Lower lobe of right lung (tissue), 2 donors: ENCODE measurements at places on chromosomes 1 and 21.

DNA sequence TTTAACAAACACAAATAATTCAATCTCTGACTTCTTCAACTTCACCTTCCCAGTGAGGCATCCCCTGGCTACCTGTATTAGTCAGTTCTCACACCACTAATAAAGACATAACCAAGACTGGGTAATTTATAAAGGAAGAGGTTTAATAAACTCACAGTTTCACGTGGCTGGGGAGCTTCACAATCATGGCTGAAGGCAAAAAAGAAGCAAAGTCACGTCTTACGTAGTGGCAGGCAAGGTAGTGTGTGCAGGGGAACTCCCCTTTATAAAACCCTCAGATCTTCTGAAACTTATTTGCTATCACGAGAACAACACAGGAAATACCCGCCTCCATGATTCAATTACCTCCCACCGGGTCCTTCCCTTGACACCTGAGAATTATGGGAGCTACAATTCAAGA is 478.5 kb downstream of the ADGRL2 start:
- no peaks in the 10 kb centered on the region for H3K36me3 ChIP-seq
- H3K27me3 ChIP-seq = no peaks in the 10 kb centered on the region
- H3K4me1 ChIP-seq = no peaks in the 10 kb centered on the region
- no peak overlapping the region for H3K27ac ChIP-seq
- no peak overlapping the region for H3K4me3 ChIP-seq

GRCh38 chr1:22339237-22339636 is 112.4 kb upstream of the ZBTB40 start:
- H3K27ac ChIP-seq = no peak overlapping the region
- H3K36me3 ChIP-seq = no peaks in the 10 kb centered on the region
- peaks cover 6% of the 10 kb centered on the region for H3K4me1 ChIP-seq
- no peak overlapping the region for H3K4me3 ChIP-seq
- H3K27me3 ChIP-seq = peaks cover 39% of the 10 kb centered on the region
- DNase-seq = no peak

- H3K27ac ChIP-seq = no peak overlapping the region
- no peaks in the 10 kb centered on the region for H3K36me3 ChIP-seq
- H3K4me3 ChIP-seq = no peak overlapping the region
These were observed 57.7 kb downstream of the SPATA6 start for GRCh38 chr1:48414264-48414663.

- no peaks in the 10 kb centered on the region for H3K36me3 ChIP-seq
- H3K4me3 ChIP-seq = no peak overlapping the region
- no peak overlapping the region for H3K27ac ChIP-seq
- no peak for DNase-seq
- no peaks in the 10 kb centered on the region for H3K4me1 ChIP-seq
- no peaks in the 10 kb centered on the region for H3K27me3 ChIP-seq
These were observed 110.8 kb upstream of the GREM2 start for GRCh38 chr1:240722788-240723187.
